ENCODE measurements at places on chromosomes 6 and 20.

- no peak for DNase-seq
These were observed 149.2 kb upstream of the EXOC2 start for GRCh38 chr6:842141-842540.

- no peak for DNase-seq
These were observed 2.2 kb downstream of the HMGA1 start for GRCh38 chr6:34238585-34239499.

DNA sequence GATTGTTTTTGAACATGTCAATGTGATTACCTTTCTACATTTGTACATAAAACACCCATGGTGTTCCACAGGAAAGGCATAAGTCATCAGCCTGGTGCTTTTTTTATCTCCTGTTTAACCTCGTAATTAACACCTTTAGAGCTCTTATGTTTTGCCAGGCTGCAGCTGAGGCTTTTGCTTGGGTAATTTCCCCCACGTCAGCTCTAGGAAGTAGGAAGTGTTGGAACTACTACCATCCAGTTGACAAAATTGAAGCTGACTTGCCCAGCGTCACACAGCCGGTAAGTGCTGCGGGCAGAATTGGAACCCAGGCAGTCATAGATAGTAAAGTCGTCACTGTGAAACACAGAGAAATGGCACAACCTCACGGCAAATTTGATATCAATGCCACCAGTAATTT is 86.6 kb upstream of the BMP2 start:
- DNase-seq, result no peak

DNA sequence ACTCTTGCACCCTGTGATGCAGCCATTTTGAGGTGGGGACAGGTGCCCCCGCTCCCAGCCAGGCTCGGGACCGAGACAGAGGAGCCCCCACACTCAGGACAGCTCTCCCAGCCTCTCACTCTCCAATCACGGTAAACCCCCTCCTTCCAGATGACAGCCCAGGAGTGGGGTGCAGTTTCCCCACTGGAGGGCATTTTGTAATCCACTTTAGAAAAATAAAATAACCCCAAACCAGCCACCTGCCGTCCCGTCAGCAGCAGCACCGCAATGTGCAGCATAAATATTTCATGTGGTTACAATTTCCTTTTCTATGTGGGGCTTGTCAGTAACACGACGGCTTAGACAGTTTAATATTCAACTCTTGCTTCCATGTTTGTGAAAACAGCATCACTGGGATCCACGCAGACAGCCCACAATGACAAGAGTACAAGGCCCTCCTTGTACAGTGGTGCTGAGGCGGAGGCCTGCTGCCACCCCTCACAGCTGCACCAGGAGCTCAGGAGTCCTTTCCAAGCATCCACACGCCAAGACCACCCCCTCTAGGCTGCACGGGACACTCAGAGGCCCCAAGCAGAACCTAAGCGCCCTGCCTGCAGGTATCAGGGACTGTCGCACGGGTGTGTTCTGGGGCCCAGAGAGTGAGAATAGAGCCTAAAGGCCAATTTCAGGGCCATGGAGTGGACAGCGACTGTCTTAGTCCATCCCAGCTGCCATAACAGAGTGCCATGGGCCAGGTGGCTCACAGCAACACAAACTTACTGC is 116.7 kb downstream of the JPH2 start:
- no peak for DNase-seq

GRCh38 chr6:42449917-42450476 is 1.7 kb downstream of the TRERF1 start:
- no peak for DNase-seq

GRCh38 chr6:24775520-24776058 is 852 bp downstream of the GMNN start:
- DNase-seq, result peak; percentile 8

DNA sequence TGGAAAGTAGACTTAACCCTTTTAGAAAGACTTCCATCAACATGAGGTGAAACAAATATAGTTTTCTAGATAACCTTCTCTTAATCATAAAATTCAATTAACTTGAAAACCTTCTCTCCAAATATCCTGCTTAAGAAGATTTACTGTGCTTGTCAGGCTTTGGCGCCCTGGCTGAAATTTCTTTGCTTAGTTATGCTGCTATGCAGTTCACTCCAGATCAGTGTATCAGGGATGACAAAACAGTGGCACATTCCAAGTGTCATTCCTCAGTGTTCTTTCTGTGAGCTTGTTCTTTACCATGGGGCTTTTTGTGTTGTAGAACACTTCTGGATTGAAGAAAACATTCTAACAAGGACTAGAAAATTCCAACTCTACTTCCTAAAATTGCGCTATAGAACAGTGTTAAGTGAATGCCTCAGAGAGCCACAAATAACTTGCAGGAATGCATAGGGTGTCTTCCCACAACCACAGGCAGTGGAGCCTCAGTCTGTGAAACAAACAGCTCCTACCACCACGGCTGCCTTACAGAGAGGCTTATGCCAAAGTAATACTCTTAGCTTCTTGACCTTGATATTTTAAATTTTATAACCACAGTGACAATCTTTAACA is 443.6 kb downstream of the CDC5L start:
- no peak for DNase-seq

DNA sequence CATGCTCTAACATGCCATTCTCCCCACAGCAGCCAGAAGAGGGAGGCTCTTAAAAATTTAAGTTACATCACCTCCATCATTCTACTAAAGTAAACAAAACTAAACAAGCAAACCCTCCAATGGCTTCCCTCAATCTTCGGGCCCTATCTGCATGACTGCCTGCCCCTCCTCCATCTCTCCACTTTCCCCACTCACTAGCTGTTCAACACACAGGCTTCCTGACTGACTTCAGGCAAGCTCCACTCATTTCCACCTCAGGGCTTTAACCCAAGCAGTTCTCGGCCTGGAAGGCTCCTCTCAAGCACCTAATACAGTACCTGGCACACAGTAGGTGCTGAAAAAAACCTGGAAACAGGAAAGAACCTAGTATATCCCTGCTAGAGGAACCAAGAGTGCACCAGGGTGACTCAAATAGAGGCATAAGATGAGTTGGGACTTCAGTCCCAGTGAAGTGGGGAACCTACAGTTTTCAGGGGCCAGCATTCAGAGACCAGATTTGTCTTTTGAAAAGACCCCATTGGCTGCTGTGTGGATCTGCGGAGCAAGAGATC is 2.8 kb downstream of the AHCY start:
- no peak for DNase-seq

DNA sequence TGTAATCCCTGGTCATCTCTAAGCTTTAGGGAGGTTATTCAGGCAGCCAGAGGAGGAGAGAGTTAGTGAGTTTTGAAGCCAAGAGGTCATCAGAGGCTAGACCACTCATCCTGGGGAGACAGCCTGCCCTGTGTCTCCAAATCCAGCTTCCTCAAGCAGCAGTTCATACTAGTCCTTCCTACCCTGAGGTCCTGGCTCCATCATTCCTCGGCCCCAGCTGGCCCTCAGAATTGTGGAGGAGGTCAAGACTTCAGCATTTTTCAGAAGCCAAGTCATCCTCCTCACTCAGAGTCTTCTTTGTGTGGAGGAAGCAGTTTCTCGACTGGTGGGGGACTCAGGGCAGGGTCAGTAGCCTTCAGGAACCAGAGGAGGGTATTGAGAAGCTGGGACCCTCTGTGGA is 12.4 kb upstream of the KIAA1755 start:
- DNase-seq, result no peak

DNA sequence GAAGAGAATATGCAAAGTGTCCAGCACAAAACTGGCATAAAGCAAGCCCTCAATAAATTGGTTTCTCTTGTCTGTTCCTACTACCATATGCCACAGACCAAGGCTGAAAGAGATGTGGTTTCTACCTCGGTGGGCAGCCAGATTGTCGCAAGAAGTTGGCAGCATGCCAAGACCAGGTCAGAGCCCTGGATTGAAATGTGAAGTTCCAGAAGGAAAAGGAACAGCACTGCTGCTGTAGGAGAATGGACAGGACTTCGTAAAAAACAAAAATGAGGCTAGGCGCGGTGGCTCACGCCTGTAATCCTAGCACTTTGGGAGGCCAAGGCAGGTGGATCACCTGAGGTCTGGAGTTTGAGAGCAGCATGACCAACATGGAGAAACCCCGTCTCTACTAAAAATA is 22.1 kb downstream of the MRPL14 start:
- DNase-seq, result no peak

DNA sequence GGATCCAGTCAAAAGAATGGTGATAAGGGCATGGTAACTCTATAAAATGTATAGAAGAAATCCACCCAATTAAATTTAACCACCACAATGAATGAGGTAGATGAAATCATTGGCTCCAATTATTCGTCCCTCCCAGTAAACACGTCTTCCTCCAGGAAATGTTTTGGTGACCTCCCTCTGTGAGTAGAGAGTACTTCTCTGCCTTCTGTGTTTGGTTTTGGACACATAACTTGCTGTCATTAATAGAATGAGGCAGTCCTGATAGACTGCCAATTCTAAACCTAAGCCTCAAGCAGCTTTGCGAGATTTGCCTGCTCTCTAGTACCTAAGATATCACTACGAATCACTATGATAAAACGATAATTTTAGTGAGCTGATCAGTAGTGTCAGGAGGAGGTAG is 632.8 kb downstream of the HDGFL1 start:
- no peak for DNase-seq

DNA sequence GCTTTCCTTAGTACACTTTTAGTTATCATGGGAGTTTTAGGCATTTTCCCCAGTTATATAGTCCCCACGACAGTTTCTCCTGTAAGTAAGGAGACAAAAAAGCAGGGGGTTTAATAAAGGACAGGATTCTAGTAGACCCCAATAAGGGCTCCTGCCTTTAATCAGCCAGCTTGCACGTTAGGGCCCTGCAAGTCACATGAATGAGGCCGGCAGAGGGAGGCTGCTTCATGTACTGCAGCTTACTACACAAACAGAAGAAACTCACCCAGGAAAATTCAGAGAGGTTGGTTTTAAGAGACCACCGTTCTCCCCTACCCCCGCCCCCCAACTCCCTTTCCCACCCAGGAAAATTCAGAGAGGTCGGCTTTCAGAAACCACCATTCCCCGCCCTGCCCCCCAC is 229.7 kb upstream of the MOCS1 start:
- no peak for DNase-seq

DNA sequence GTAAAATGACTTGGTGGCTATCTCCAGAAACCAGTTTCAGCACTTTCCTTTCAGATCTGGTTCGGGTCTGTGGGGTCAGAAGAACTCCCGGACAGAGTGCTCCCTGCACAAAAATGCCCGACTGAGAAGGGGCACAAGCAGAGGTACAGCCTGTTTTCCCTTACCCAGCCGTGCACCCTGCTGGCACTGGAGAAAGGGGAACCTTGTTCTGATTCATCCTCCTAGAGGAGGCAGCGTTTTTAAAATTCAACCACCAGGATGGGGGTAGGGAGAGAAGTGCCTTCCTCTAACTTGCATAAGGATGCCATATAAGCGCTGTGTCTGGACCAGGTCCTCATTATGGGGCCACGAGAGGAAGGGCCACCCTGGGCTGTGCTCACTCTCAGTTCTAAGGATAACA is 17.6 kb downstream of the RIMS4 start:
- DNase-seq, result no peak

DNA sequence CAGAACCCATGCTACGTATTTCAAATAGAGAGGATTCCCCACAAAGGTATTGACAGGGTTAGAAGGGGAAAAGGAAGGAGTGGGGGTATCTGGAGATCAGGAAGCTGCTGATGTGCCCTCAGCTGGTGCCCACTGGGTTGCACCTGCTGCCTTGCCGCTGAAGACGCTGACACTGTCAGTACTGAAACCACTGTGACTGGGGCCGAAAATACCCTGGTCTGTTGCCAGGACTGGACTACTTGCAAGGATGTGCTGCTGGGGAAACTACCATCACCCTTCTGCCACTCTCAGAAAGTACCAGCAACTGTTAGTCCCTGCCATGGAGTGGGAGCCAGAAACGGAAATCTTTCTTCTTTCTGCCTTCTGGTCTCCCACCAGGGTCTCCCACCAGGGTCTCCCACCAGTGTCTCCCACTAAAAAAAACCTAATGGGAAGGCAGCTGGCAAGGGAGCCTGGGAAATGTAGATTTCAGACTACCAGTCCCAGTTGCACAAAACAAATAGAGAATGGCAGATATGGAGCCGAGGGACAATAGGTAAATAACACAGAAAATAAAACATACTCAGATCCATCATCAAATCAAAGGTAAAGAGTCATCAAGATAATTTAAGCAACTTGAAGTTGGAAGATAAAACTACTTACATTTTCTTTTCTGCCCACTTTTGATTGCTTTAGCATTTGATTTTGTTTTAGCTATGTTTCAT is 204.8 kb downstream of the TPBG start:
- no peak for DNase-seq

GRCh38 chr20:6704132-6704861 is 63.2 kb upstream of the BMP2 start:
- no peak for DNase-seq
